T-cell (primary cell): ENCODE measurements at places on chromosomes 2 and 18.

DNA sequence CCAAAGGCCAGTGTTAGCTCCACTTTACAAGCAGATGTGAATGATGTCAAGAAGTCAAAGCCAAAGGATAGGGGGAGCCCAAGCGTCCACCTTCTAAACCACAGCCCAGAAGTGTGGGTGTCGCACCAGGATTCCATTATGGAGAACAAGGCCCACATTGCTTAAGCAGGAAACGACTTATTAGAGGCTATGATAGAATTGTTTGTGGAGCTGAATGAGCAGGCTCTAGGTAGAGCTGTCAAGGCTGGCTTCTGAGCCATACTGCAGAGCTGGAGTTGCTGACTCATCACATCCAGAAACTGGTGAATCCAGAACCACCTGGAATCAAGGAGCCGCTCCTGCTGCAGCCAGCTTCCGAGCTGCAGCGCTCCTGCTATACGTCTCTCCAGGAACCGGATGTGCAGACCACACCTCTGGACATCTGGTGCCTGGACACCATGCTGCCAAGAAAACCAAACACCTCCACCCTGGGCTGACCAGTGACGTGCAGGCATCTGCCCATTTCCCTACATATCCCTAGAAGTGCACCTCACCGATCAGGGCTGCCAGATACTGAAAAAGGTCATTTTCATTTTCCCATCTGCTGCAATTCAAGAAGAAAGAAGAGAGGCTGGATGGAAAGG lies 6.2 kb upstream of the TWIST2 start:
- H3K4me1 ChIP-seq: no peaks in the 10 kb centered on the region
- no peak for DNase-seq
- no peak overlapping the region for H3K27ac ChIP-seq
- H3K4me3 ChIP-seq: no peak overlapping the region

GRCh38 chr18:59090966-59091603 lies 48.6 kb upstream of the SEC11C start:
- peaks cover 9% of the 10 kb centered on the region for H3K4me1 ChIP-seq
- no peak for DNase-seq
- H3K4me3 ChIP-seq: no peak overlapping the region
- H3K27me3 ChIP-seq: no peaks in the 10 kb centered on the region

DNA sequence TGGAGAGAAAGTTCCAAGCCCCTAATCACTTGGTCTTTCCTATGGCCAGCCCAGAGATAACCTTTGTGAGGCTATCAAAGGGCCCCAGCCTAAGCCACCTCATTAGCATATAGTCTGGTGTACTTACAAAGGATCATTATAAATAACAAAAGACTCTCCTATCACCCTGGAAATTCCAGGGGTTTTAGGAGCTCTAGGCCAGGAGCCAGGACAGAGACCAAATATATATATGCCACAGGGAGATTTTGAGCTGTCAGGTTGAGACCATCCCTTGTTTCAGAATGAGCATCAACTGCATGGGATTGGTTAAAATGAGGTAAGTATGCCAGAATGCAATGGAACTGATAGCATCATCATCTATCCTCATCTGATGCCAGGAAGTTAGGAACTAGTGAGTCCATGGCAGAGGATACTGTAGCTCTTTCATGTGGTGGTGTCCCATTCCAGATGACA lies 32.1 kb upstream of the CHRNA1 start:
- H3K4me3 ChIP-seq: no peak overlapping the region
- H3K4me1 ChIP-seq: no peaks in the 10 kb centered on the region
- no peak for DNase-seq
- H3K36me3 ChIP-seq: no peaks in the 10 kb centered on the region
- no peak overlapping the region for H3K27ac ChIP-seq

- H3K27ac ChIP-seq: no peak overlapping the region
- no peak for DNase-seq
- H3K27me3 ChIP-seq: no peaks in the 10 kb centered on the region
- no peaks in the 10 kb centered on the region for H3K36me3 ChIP-seq
- no peaks in the 10 kb centered on the region for H3K4me1 ChIP-seq
Observed at GRCh38 chr2:23567161-23567756, 182.3 kb downstream of the KLHL29 start.

GRCh38 chr2:113977660-113978523 lies 88.0 kb downstream of the ACTR3 start:
- DNase-seq: no peak
- no peak overlapping the region for H3K4me3 ChIP-seq
- no peaks in the 10 kb centered on the region for H3K27me3 ChIP-seq

DNA sequence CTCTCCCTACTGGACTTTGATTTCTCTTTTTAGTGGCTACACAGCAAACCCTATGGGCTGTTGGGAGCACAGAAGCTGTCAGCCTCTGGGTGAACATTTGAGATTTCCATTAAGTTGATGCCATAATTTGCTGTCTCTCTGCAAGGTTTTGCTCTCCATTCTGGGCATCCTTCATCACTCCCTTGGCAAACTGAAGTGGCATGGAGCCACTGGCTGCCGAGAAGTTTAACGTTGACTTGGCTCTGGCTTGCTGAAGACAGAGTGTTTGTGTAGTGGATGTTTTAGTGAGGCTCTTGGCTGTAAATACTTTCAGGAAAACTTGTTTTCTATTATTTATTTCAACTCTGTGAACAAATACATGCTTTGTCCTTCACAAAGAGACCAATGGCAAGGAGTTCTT lies 91.5 kb downstream of the ALK start:
- no peaks in the 10 kb centered on the region for H3K4me1 ChIP-seq
- no peak for DNase-seq
- H3K4me3 ChIP-seq: no peak overlapping the region
- H3K27ac ChIP-seq: no peak overlapping the region
- no peaks in the 10 kb centered on the region for H3K27me3 ChIP-seq

- no peak overlapping the region for H3K4me3 ChIP-seq
- no peak overlapping the region for H3K27ac ChIP-seq
- H3K36me3 ChIP-seq: no peaks in the 10 kb centered on the region
Observed at GRCh38 chr2:160912276-160912675, 248.0 kb upstream of the TANK start.

DNA sequence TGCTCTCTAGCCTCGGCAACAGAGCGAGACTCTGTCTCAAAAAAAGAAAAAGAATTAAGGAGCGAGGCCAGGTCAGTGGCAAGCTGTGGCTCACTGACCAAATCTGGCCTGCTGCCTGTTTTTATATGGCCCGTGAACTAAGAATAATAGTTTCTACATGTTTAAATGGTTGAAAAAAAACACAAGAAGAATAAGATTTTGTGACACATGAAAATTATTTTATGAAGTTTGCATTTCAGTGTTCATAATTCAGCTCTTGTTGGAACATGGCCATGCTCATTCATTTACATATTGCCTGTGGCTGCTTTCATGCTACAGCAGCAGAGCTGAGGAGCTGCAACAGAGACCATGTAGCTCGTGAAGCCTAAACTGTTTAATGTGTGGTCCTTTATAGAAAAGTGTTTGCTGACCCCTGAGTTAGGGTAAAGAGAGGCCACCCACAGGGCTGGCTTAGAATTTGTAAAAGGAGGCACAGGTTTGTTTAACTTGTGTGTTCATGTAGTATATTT lies 59.5 kb downstream of the MFSD6 start:
- H3K36me3 ChIP-seq: peaks cover 18% of the 10 kb centered on the region
- no peak overlapping the region for H3K4me3 ChIP-seq
- no peaks in the 10 kb centered on the region for H3K27me3 ChIP-seq
- no peak for DNase-seq

GRCh38 chr18:8299054-8299980 lies 309.9 kb upstream of the RAB12 start:
- no peaks in the 10 kb centered on the region for H3K36me3 ChIP-seq
- H3K4me3 ChIP-seq: no peak overlapping the region
- H3K4me1 ChIP-seq: no peaks in the 10 kb centered on the region
- no peaks in the 10 kb centered on the region for H3K27me3 ChIP-seq
- DNase-seq: no peak
- H3K27ac ChIP-seq: no peak overlapping the region

- no peak overlapping the region for H3K4me3 ChIP-seq
- no peaks in the 10 kb centered on the region for H3K36me3 ChIP-seq
Observed at GRCh38 chr2:114968748-114969400, 526.4 kb downstream of the DPP10 start.

DNA sequence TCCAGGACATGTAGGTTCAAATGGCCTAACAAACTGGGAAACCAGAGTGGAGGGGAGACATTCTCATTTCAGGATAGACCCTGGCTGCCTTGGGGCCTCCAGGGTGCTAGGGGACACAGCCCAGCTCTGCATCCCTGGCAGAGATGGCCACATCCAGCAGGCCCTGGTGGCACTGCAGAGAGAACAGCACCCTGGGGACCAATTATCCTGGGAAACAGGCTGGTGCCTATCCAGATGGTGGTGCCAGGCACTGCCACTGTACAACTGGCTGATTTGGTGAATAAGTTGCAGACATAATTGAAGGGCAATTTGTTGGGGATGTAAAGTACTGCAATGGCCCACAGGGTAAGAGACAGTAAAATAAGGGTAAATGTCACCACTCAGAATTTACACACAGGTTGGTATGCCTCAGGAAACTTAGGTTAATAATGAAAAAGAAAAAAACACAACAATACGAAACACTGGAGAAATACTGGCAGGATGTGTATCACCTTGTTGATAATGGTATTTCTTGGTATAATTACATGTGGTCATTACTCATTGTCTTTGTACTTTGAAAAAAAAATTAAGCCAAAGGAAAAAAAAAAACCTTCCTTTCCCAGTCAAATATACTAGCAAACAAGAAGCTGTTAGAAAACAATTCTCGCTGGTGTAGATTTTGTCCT lies 12.8 kb upstream of the SFTPB start:
- no peak overlapping the region for H3K4me3 ChIP-seq
- H3K27me3 ChIP-seq: peaks cover 17% of the 10 kb centered on the region
- H3K4me1 ChIP-seq: no peaks in the 10 kb centered on the region
- H3K27ac ChIP-seq: no peak overlapping the region

- H3K4me1 ChIP-seq: no peaks in the 10 kb centered on the region
- no peak for DNase-seq
- no peak overlapping the region for H3K4me3 ChIP-seq
Observed at GRCh38 chr2:177489719-177490301, 97.2 kb downstream of the AGPS start.

DNA sequence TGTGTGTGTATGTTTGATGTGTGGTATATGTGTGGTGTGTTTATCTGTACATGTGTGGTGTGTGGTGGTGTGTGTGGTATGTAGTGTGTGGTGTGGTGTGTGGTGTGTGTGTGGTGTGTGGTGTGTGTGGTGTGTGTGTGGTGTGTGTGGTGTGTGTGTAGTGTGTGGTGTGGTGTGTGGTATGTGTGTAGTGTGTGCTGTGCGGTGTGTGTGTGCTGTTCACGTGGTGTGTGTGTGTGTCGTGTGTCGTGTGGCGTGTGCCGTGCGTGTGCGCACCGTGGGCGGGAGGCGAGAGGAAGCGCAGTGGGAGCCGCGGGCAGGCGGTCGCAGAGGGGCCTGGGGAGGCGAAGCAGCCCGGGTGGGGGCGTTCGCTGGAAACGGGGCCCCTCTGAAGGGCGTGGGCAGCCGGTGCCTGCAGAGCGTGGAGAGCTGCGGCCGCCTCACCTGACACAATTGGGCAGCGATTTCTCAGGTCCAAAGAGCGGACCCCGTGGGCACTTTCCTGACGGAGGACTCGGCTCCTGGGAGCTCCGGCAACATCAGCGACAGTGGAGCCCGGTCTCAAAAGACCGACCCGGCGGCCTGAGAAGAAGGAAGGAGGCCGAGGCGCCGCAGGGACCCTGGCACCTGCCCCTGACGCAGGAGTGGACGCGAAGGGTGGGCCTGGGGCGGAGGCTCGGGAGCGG lies 741.1 kb upstream of the SALL3 start:
- H3K4me3 ChIP-seq: no peak overlapping the region
- no peaks in the 10 kb centered on the region for H3K36me3 ChIP-seq
- H3K27me3 ChIP-seq: no peaks in the 10 kb centered on the region
- no peak for DNase-seq

- no peaks in the 10 kb centered on the region for H3K27me3 ChIP-seq
- H3K36me3 ChIP-seq: no peaks in the 10 kb centered on the region
- no peak overlapping the region for H3K4me3 ChIP-seq
- H3K4me1 ChIP-seq: peaks cover 12% of the 10 kb centered on the region
Observed at GRCh38 chr2:216858312-216858711, 1.6 kb downstream of the TNP1 start.

DNA sequence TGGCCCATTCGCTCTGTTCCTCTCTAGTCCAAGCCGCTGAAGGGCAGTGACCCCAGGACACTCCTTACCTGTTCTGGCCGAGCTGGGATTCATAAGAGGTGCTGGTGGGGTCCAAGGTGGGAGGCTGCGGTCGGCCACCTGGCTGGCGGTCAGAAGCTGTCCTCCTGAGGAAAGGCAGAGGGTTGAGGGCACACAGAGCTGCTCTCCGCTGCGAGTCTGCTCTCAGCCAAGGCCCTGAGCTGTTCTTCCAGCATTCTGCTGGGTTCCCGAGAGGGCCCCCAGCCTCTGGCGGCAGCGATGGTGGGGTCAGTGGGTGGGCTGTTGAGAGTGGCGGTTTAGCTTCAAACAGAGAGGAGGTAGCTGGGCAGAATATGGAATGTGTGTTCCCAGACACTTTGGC lies 3.8 kb downstream of the PCARE start:
- H3K36me3 ChIP-seq: no peaks in the 10 kb centered on the region
- H3K4me3 ChIP-seq: no peak overlapping the region
- H3K4me1 ChIP-seq: no peaks in the 10 kb centered on the region
- no peaks in the 10 kb centered on the region for H3K27me3 ChIP-seq

DNA sequence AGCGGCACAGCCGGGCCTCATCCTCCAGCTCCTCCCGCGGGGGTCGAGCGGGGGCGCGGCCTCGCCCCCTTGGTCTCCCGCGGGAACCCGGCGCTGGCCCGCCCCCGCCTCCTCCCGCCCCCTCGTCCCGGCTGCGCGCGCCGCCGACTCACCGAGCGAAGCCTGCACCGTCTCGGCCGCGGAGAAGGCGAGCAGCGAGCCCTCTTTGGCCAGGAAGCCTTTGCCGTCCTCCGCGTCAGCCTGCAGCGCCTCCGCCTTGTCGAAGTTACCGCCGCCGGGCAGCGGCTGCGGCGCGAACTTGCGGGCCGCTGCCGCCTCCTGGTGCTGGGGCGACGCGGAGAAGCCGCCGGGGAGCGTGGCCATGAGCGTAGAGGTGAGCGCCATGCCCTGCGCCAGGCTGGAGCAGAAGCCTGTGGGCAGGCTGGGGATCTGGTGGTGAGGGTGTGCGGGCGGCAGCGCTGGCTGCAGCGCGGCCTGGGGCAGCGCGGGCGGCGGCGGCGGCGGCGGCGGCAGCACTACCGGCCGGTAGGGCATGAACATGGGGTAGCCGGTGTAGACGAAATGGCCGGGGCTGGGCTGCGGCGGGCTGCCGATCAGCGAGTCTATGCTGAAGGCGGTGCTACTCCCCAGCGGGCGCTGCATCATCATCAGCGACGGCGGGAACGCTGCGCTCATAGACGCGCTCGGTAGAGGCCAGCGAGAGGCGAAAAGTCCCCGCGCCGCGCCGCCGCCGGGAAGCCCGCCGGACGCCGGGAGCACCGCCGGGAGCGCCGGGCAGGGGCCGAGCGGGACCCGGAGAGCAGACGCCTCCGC lies 683 bp downstream of the GBX2 start:
- H3K4me1 ChIP-seq: peaks cover 16% of the 10 kb centered on the region
- H3K27ac ChIP-seq: no peak overlapping the region
- H3K27me3 ChIP-seq: peaks cover 77% of the 10 kb centered on the region
- no peak for DNase-seq
- no peaks in the 10 kb centered on the region for H3K36me3 ChIP-seq

- DNase-seq: no peak
- H3K36me3 ChIP-seq: no peaks in the 10 kb centered on the region
- no peaks in the 10 kb centered on the region for H3K4me1 ChIP-seq
- no peak overlapping the region for H3K4me3 ChIP-seq
- H3K27me3 ChIP-seq: peaks cover 8% of the 10 kb centered on the region
Observed at GRCh38 chr2:30985493-30986230, 152.6 kb downstream of the GALNT14 start.
